ENCODE measurements at places on chromosomes 2 and 18. TPM values are rescaled to one million over a fixed set of nuclear protein-coding genes. Genes with fewer than 3 reads are reported as not detected.

C2orf80 gene
- not detected for total RNA-seq

CXCR4 gene
- 0.85 TPM for total RNA-seq

RGPD3 gene
- total RNA-seq = 0.20 TPM

GREB1 gene
- 3.7 TPM for total RNA-seq

ERFE gene
- 9.1 TPM for total RNA-seq

RAMP1 gene
- not detected for total RNA-seq

TRMT61B gene
- total RNA-seq = 16.4 TPM

CRYGD gene
- total RNA-seq = not detected

SERPINB13 gene
- not detected for total RNA-seq

MC5R gene
- not detected for total RNA-seq

NETO1 gene
- total RNA-seq = not detected

RPL37A gene
- total RNA-seq = 5,049 TPM

GATA6 gene
- total RNA-seq = 1.6 TPM

GALNT5 gene
- total RNA-seq = 2.4 TPM

CFAP53 gene
- 0.19 TPM for total RNA-seq

RGPD4 gene
- total RNA-seq = 0.11 TPM

LDLRAD4 gene
- total RNA-seq = 1.5 TPM

CHN1 gene
- 21.7 TPM for total RNA-seq

MPHOSPH10 gene
- 42.3 TPM for total RNA-seq

PROC gene
- 2.9 TPM for total RNA-seq

MALL gene
- total RNA-seq = 131 TPM

AFF3 gene
- total RNA-seq = not detected

UGT1A8 gene
- not detected for total RNA-seq

ARHGAP15 gene
- not detected for total RNA-seq

APOB gene
- not detected for total RNA-seq

TXNL4A gene
- total RNA-seq = 153 TPM

RGPD6 gene
- total RNA-seq = 7.2 TPM

HRH4 gene
- not detected for total RNA-seq

LOXHD1 gene
- total RNA-seq = not detected

POLE4 gene
- total RNA-seq = 162 TPM

TUBB8B gene
- not detected for total RNA-seq

CHCHD5 gene
- total RNA-seq = 67.5 TPM

DOK1 gene
- 4.6 TPM for total RNA-seq

TTC32 gene
- 10.7 TPM for total RNA-seq

COL4A4 gene
- total RNA-seq = 3.1 TPM

ABCG5 gene
- total RNA-seq = not detected

TUBA3E gene
- total RNA-seq = 0.78 TPM

CPLX4 gene
- not detected for total RNA-seq

UGT1A5 gene
- total RNA-seq = not detected

COL6A3 gene
- total RNA-seq = 0.15 TPM

DNAJC5G gene
- not detected for total RNA-seq

PLB1 gene
- total RNA-seq = 1.8 TPM

MSTN gene
- not detected for total RNA-seq

IL1F10 gene
- total RNA-seq = not detected

BUB1 gene
- total RNA-seq = 32.9 TPM

CTNNA2 gene
- 0.15 TPM for total RNA-seq

DNER gene
- 10.0 TPM for total RNA-seq

EPB41L3 gene
- total RNA-seq = 0.52 TPM

PGAP1 gene
- 1.7 TPM for total RNA-seq

SEMA4F gene
- total RNA-seq = 8.5 TPM

DSG1 gene
- total RNA-seq = not detected

ST8SIA5 gene
- total RNA-seq = not detected

ARMC9 gene
- total RNA-seq = 16.3 TPM

SRSF7 gene
- total RNA-seq = 339 TPM
